ENCODE measurements at places on chromosomes 11 and 22.
A peak's percentile ranks its signal among the peaks of the same experiment; 100 is the strongest.

GRCh38 chr11:126939552-126939951 is 61.0 kb downstream of the KIRREL3 start:
- no peak for DNase-seq

GRCh38 chr11:68311160-68312116 is 953 bp upstream of the LRP5 start:
- no peak for DNase-seq

- DNase-seq, result no peak
Observed at GRCh38 chr11:116830184-116830912, 641 bp downstream of the APOC3 start.

- DNase-seq, result no peak
Observed at GRCh38 chr11:47977623-47978022, 2.7 kb upstream of the PTPRJ start.

- no peak for DNase-seq
Observed at GRCh38 chr22:49317369-49317768, 510.3 kb downstream of the BRD1 start.

DNA sequence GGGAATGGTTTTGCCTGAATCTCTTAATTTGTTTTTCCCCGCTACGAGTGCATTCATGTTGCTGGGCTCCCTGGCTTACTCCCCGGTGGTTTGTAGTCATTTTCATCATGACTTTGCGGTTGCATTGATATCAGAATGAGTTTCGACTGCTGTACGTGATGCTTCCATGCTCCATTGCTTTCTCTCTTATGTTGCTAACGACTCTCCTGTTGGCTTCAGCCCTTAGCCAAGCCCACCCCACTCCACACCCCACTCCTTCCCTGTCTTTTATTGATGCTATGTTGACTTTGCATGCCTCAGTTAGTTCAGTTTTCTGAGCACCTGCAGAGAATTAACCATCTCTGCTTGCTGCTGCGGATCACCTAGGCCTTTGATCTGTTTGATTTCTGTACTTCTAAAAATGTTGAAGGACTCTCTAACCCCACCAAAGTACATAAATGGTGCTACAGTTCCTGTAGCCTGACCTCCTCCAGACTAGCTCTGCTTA is 65.3 kb downstream of the ARFGAP2 start:
- DNase-seq, result no peak

GRCh38 chr11:8314916-8315315 is 51.2 kb upstream of the LMO1 start:
- no peak for DNase-seq

DNA sequence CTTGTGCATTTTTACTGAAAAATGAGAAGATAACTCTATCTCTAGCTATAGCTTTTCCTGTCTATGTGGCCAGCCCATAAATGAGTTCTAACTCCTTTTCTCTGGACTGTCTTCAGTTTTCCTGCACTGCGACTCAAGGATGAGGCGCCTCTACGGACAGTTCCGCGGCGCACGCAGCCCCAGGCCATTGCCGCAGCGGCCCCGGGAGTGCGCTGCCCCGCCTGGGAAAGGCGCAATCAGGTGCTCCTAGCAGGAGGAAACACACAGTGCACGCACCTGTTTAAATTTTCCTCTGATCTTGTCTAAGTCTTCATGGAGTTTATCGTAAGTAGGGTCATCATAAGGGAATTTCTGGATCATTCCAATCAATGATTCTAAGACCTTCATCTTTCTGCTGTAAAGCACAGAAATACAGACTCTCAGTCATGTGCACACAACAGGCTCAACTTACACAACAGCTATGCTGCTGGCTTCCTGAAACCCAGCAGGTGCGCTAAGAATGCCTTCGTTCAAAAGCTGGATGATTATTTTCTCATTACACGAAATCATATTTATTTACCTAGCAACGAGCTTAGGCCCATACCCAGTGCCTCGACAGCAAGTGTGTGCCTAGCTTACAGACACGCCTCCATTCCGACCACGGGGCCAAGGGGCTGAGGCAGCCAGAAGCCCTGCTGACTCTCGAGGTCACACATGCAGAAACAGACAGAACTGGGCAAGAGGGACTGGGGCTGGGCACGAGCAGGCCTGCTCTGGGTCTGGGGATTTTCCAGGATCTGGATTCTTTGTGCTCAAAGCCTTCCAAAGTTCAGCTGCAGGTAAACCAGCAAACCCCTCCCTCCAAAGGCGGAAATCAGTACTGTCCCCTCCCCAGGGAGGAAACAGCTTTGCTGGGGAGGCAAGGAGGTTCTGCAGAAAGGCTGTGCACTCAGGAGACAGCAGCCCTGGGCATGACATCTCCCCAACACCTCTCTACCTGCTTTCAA is 7.2 kb downstream of the LTO1 start:
- DNase-seq, result no peak

DNA sequence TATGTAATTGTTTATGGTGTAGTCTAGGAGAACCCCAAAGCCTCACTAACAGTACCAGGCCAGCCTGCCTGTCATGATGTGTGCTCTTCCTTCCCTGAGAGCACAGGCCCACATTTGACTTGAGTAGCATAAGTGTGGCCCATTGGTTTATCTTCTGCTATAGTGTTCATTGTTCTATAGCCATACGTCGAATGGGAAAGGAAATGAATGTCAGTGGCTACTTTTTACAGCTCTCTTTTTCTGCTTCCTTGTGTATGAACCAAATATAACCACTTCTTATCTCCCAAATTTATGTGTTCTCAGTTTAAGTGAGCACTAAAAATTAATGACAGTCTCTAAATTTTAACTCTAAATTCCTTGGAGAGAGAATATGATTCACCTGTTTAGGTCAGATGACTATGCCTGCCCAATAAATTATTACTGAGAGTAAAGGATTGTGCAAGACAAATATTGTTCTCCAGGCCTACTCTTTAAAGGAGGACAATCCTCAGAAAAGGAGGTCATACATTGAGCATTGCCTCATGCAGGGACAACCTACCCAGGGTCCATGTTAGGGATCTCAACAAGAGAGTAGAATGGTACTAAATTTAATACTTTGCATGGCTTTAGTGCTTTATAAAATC is 222.9 kb upstream of the ARHGAP20 start:
- no peak for DNase-seq

DNA sequence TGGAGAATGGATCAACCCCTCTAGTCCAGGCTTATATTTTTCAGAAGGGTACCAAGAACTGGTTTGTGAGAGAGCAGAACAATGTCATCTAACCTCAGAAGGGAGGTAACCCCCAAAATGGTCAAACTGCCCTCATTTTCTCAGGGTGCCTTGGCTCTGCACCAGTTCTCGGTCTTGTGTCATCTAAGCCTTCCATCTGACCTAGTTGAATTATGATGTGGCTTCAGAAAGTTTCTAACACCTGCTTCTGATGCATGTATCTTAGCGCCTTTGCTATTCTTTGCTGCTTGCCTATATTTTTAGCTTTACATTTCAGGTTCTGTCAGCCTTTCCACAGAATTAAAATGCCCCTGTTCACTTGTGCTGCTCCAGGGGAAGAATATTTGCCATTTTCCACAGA is 91.7 kb upstream of the E2F8 start:
- DNase-seq, result no peak

DNA sequence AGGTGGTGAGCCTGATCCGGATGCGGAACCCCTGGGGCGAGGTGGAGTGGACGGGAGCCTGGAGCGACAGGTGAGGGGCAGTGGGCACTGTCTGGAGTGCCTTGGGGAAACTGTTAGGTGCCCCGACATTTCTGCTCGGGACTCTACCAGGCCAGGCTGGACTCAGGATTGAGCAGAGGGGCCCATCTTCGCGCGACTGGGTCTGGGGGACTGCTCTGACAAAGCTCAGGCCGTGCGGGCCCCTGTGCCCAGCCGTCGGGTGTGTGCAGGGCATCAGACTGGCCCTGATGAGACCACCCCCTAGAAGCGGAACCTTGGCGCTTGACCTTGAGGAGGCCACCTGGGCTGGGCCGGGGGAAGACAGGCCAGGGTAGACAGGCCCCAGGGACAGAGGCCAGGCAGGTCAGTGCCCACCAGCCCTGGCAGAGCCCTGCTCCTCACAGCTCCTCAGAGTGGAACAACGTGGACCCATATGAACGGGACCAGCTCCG is 6.3 kb downstream of the CAPN1 start:
- DNase-seq, result no peak

GRCh38 chr11:31646216-31646615 is 136.6 kb downstream of the ELP4 start:
- no peak for DNase-seq

DNA sequence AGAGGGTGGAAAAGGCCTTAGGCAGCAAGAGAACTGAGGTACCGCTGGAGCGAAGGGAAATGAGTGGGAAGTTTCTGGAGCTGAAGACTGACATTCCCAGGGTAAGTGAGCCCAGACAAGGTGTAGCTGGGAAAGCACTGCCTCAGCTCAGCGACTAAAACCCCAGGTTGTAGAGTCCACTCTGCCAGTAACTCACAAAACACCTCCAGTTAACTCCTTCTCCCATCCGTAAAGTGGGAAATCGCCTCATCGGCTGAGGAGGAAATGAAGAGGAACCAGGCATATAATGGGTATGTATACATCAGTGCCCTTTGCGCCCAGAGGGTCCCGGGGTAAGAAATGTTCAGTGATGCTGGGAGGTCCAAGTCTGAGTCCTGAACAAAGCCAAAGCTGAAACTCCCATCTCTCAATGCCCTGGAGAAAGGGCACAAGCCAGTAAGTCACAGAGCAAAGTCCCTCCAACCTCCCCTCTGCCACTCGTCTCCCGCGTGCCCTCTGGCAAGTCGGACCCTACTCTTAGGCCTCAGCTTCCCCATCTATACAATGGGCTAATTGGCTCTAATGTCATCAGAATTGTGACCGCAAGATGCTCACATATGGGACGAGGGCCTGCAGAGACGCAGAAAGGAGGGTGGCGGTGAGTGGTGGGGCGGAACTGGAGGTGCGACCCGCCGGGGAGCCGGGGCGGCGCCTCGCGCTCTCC is 588 bp downstream of the VPS37C start:
- no peak for DNase-seq

DNA sequence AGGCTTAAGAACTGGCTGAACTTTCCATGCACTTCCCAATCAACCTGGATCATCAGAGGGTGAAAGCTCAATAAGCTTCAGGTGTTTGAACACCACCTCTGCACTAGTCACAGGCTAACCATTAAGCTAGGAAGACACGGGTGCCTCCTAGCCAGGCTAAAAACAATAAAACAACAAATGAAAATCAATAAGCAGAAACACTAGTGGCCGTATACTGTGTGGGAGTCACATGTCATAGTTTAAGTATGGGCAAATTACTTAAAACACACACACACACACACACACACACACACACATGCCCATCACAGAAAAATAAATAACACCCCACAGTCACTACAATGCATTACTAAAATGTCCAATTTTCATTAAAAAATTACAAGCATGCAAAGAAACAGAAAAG is 85.2 kb downstream of the APOL5 start:
- no peak for DNase-seq

- no peak for DNase-seq
Observed at GRCh38 chr11:119055901-119056300, 1.1 kb downstream of the HYOU1 start.

GRCh38 chr11:101508370-101508769 is 75.4 kb downstream of the TRPC6 start:
- no peak for DNase-seq

- DNase-seq, result no peak
Observed at GRCh38 chr22:21672107-21672629, 6.4 kb downstream of the PPIL2 start.

DNA sequence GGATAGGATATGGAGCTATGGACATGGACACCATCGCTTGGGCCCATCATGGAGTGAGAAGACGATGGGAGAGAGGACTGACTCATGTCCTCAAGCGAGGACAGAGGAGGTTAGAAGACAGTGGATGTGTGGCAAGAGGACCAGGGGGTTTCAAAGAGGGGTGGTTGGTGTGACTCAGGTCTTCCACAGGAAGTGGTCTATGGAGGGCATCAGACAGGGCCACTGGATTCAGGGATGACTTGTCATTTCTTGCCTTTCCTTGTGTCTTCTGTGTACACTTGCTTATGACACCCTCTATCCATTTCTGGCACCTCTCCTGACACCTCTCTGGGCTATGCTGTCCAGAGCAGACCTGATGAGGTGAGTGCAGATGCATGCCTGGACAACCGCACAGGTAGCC is 115.4 kb downstream of the OSBP2 start:
- DNase-seq, result no peak

DNA sequence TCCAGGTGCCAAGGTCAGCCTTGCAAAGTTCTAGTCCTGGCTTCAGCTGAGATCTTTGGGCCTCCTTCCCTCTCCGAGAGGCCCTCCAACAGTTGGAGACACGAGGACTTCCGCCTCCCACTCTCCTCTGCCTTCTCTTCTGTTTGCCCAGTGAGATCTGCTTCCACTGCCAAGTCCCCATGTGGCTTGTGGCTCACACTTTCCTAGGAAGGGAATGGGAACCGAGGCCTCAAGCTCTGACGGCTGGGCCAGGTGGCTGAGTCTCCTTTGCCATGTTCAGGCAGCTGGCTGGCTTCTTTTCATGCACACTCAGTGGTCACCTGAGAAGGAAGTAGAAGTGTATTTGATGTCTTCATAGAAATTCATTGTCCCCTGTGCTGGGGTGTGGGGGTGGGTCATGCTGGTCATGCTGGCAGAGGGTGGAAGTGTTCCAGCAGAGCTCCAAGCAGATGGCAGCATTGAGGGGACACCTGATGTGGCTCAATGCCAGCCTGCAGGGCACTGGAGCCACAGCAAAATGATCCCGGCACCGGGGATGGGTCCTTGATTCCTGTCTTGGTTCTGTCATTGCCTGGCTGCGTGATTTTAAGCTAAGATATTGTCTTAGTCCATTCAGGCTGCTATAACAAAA is 130.4 kb downstream of the ADAMTS15 start:
- DNase-seq, result no peak

DNA sequence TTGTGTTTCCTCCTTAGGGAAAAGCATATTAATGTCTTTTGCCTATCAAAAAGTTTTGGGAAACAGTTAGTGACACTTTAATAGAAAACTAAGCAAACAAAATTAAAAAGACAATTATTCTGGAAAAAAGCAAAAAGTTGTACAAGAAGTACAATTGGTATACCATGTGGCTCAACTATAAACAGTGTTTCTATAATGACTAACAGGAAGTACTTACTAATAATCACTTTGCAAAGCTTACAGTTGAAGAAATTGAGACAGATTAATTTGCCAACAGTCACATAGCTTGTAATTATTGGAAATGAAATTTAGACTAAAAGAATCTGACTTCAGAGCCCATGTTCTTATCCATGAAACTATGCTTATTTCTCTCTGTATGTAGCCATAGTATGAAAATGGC is 24.7 kb downstream of the PPME1 start:
- DNase-seq, result no peak

GRCh38 chr22:42452456-42452855 is 20.3 kb upstream of the NFAM1 start:
- DNase-seq, result peak; percentile 3

DNA sequence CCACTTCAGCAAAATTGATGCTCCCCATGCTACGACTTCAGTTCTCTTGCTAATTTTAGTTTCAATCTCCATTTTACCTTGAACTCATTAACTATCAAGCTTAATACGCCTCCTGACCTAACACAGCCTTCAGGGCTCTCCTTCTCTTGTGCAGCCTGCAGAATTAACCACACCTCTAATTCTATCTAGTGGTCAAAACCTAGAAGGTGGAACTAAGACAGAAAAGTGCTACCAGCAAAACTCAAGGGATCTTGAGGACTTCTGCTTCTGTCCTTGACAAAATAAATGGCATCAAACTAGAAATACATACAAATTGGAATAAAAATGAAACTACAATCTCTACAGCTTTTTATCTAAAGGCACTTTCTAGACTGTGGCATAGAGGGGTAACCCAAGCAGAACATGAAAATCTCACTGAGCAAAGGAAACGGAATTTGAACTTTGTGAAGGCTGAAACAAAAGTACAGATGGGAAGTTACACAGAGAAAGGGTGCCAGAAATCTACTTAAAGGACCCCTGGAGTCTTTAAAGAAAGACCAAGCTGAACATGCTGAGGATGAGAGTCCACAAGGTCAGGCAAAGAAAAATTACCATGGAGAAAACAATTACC is 10.7 kb downstream of the CWF19L2 start:
- no peak for DNase-seq
